Upper lobe of left lung (tissue), 6 donors: ENCODE measurements at places on chromosomes 5 and 9.

DNA sequence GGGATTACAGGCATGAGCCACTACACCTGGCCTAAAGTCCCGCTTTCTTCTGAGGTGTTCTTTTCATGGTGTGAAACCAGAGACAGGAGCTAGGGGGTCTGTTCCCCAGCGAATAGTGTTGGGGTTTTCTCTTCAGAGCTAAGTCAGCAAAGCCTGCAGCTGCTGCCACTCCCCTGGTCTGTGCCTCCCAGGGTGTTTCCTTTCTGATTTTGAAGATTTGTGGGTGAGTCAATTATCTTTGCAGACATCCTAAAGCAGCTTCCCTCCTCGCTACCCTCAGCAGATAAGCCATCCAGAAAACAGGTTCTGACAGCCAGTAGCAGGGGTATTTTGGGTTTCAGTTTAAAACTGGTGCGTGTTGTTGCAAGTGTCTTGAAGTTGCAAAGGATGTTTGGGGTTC, 72.0 kb upstream of the IQGAP2 start:
- no peak for DNase-seq

- no peak for DNase-seq
Observed at GRCh38 chr5:14252793-14253192, 109.7 kb downstream of the TRIO start.

- DNase-seq = no peak
Observed at GRCh38 chr5:10825897-10826644, 65.0 kb upstream of the DAP start.

DNA sequence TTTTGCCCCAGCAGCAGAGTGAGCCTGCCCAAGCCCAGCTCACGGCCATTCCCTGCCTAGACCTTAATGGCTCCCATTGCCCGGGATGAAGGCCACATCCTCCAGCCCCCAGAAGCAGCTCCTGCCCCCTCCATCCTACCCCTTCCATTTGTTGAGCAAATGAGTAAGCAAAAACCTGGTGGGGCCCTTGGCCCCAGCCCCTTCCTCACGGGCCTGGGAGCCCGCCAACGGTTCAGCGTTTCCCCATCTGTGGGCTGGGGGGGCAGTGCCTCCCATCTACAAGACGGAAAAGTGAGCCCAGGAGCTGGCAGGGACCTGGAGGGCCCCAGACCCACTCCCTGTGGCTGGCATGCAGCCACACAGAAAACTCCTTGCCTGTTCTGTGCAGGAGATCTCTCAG, 4.4 kb downstream of the CCDC187 start:
- DNase-seq = no peak

GRCh38 chr9:15509931-15510788, 610 bp downstream of the PSIP1 start:
- DNase-seq = peak; percentile 39

DNA sequence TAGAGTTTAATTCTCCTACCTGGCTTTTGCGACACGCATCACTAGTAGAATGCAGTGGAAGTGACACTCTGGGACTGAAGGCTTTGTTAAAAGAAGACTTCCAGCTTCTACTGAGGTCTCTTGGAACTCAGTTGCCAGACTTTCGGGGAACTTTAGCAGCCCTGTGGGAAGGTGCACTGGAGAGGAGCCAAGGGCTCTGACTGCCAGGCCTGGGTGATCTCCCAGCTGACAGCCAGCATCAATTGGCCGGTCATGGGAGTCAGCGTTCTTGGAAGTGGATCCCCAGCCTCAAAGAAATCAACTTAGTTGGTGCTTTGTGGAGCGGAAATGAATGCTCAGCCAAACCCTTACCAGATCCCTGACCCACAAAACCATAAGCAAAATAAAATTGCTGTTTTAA, 87.1 kb downstream of the OSTF1 start:
- no peak for DNase-seq

GRCh38 chr5:152883066-152883775, 478.1 kb upstream of the NMUR2 start:
- no peak for DNase-seq

- peak; percentile 86 for DNase-seq
Observed at GRCh38 chr5:177510567-177511053, 984 bp upstream of the DOK3 start.

DNA sequence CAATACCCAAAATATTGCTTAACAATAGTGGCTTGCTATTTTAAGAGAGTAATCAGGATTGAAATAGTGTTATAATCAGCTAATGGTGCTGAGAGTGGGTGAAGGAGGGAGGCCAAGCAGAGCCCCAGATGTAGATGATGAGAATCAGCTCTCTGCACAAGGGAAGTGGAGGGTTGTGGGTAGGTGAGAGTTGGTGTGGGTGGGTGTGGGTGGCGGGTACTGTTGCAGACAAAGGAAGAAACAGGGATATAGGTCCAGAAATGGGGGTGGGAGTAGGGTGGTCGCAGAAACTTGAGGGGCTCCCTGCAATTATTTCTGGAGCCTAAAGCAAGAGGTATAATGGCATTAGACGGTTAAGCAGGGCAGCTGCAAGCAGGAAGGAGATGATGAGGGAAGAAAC, 7.4 kb upstream of the ADCY2 start:
- no peak for DNase-seq
